ENCODE measurements at places on chromosomes 6 and 20. TPM values are rescaled to one million over a fixed set of nuclear protein-coding genes. Genes with fewer than 3 reads are reported as not detected.
A peak's percentile ranks its signal among the peaks of the same experiment; 100 is the strongest.

GRCh38 chr6:169106176-169106575 lies 147.5 kb downstream of the THBS2 start:
- no peaks in the 10 kb centered on the region for H3K36me3 ChIP-seq
- no peaks in the 10 kb centered on the region for H3K4me1 ChIP-seq
- no peak overlapping the region for H3K27ac ChIP-seq
- no peak for DNase-seq

- no peaks in the 10 kb centered on the region for H3K27me3 ChIP-seq
- DNase-seq: no peak
- no peaks in the 10 kb centered on the region for H3K36me3 ChIP-seq
Observed at GRCh38 chr6:150420926-150421325, 52.1 kb downstream of the IYD start.

GRCh38 chr6:79307321-79308036 lies 73.0 kb upstream of the HMGN3 start:
- no peaks in the 10 kb centered on the region for H3K4me1 ChIP-seq
- no peaks in the 10 kb centered on the region for H3K27me3 ChIP-seq
- H3K4me3 ChIP-seq: no peak overlapping the region
- no peaks in the 10 kb centered on the region for H3K36me3 ChIP-seq
- DNase-seq: no peak

DNA sequence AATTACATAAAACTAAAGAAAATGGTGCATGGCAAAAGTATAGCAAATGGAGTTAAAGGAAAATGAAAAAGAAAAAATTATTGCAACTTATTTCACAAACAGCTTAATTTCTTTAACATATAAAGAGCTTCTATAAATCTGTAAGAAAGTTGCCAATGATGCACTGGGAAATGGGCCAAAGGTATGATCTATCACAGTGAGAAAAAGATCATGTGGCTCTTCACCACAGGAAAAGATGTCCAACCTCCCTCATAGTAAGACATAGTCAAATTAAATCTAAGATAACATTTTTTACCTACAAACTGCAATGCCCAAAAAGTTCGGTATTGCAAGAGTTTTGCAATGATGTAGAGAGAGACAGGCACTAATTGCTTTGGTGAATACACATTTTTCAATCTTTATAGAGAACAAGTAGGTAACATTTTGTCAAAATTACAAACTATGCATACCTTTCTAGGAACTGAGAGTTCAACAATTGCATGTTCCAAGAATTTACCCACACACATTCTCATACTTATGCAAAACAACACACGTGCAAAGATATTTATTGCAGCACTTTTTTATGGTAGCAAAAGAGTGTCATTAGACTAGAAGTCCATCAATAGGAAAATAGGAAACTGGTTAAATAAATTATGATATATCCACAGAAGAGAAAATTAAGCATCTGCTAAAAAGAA lies 372.6 kb downstream of the QKI start:
- no peak overlapping the region for H3K27ac ChIP-seq
- H3K4me3 ChIP-seq: no peak overlapping the region
- no peaks in the 10 kb centered on the region for H3K27me3 ChIP-seq
- DNase-seq: no peak
- no peaks in the 10 kb centered on the region for H3K36me3 ChIP-seq

DNA sequence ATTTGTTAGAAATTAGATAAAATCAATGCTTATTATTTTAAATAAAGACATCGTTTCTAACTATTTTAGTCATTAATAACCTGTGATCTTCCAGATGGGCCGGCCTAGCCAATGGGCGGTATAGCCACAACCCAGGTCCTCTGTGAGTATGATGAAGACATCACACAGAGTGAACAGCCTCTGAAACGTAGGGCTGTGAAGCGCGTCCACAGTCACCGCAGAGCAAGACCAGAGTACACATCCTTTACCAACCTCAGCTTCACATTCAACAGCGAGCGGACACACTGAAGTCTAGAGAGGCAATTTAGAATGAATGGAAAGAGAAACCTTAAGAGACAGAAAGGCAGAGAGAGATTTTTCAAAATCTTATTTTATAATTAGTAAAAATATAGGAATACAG lies 125.0 kb upstream of the RPS6KA2 start:
- H3K4me3 ChIP-seq: no peak overlapping the region
- H3K36me3 ChIP-seq: no peaks in the 10 kb centered on the region
- DNase-seq: no peak
- H3K4me1 ChIP-seq: peaks cover under 1% of the 10 kb centered on the region
- H3K27me3 ChIP-seq: peaks cover 10% of the 10 kb centered on the region

DNA sequence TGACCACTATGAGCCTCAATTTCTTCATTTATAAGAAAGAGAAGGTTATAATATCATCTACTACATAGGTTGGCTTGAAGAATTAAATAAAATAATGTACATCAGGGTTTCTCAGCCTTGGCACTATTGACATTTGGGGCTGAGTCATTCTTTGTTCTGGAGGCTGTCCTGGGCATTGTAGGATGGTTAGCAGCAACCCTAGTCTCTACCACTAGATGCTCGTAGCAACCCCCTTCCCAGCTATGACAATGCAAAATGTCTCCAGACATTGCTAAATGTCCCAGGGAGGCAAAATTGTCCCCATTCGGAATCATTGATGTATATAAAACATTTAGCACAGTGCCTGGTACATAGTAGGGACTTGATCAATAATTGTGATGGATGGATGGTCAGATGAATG lies 152.1 kb downstream of the KHDC1L start:
- no peaks in the 10 kb centered on the region for H3K27me3 ChIP-seq
- H3K36me3 ChIP-seq: no peaks in the 10 kb centered on the region
- H3K4me3 ChIP-seq: no peak overlapping the region
- H3K4me1 ChIP-seq: no peaks in the 10 kb centered on the region
- H3K27ac ChIP-seq: no peak overlapping the region

DNA sequence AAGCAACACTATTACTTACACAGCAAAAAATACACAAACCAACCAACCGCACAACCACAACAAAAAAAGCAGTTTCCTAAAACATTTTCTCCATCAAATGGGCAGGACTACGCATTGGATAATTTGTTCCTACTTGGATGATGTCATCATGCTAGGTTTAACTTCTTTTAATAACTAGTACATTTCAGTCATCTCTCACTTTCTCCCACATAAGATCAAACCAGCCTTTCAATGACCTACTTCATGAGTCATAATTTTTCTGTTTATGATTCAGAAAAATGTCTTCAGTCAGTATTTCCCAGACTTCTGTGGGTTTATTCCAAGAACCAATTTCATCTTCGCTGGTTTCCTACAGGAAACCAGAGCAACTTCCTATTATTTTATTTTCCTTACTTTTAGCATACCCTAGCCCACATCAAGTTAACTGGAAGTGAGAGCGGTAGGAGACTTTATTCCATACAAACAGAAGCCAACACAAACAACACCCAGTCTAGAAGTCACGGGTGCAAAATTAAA lies 134.2 kb downstream of the GMDS start:
- H3K4me1 ChIP-seq: peaks cover 14% of the 10 kb centered on the region
- H3K27ac ChIP-seq: no peak overlapping the region
- no peak overlapping the region for H3K4me3 ChIP-seq
- H3K27me3 ChIP-seq: no peaks in the 10 kb centered on the region
- H3K36me3 ChIP-seq: no peaks in the 10 kb centered on the region

DNA sequence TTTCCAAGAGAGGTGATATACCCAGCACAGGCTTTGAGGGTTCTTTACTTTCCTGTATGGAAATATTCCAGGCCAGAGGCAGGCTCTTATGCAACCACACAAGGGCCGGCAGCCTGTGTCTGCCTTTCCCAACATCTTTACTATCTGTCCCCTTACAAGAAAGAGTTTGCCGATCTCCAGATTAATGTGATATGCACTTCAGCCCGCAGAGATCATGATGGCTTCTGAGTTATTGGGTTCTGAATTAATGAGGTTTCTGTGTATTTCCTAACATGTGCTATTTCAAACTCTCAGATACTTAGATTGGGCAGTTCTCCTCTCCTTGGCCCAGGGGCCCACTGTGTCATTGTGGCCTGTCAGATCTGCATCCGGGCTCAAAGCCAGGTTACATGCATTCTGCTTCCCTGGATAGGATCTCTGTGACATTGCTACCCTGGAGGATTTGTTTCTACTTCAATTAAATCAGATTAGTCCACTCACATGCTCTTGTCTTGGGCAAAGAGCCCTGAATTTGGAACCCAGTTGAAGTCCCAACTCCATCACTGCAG lies 56.6 kb downstream of the TGM2 start:
- no peak overlapping the region for H3K4me3 ChIP-seq
- H3K4me1 ChIP-seq: peaks cover 44% of the 10 kb centered on the region
- H3K27me3 ChIP-seq: no peaks in the 10 kb centered on the region
- H3K27ac ChIP-seq: peak overlapping the region; percentile 92
- DNase-seq: peak; percentile 69
- no peaks in the 10 kb centered on the region for H3K36me3 ChIP-seq

- no peak for DNase-seq
- H3K36me3 ChIP-seq: no peaks in the 10 kb centered on the region
- peaks cover 98% of the 10 kb centered on the region for H3K4me1 ChIP-seq
- no peak overlapping the region for H3K4me3 ChIP-seq
Observed at GRCh38 chr6:136783021-136783420, 9.3 kb downstream of the MAP3K5 start.

GRCh38 chr20:51943761-51944160 lies 141.4 kb upstream of the SALL4 start:
- no peaks in the 10 kb centered on the region for H3K4me1 ChIP-seq
- H3K27ac ChIP-seq: no peak overlapping the region
- no peak overlapping the region for H3K4me3 ChIP-seq
- H3K36me3 ChIP-seq: no peaks in the 10 kb centered on the region

DNA sequence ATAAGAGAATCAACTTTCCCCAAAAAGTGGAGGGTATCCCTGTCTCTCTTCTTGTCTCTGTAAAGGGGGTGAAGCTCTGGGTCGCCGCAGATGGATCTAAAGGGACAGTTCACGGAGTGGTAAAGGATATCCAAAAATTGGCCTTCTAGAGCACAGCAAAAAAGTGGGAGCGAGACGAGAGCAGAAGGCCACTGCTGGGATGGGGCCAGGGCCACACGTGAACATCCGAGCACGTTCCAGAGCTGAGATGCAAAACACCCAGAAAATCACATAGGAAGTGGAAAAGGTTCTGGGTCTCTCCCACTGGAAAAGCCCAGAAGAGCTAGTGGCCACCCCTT lies 837 bp downstream of the TRAM2 start:
- H3K36me3 ChIP-seq: no peaks in the 10 kb centered on the region
- peak overlapping the region; percentile 99 for H3K27ac ChIP-seq
- peak overlapping the region; percentile 88 for H3K4me3 ChIP-seq

The LY6G6C gene
- total RNA-seq: not detected

The LRRC1 gene
- 2.7 TPM for total RNA-seq

The TSPYL4 gene
- total RNA-seq: 30.5 TPM

The RHAG gene
- total RNA-seq: 0.44 TPM
